Coronary artery (tissue), 2 donors: ENCODE measurements at places on chromosomes 6 and 20.

DNA sequence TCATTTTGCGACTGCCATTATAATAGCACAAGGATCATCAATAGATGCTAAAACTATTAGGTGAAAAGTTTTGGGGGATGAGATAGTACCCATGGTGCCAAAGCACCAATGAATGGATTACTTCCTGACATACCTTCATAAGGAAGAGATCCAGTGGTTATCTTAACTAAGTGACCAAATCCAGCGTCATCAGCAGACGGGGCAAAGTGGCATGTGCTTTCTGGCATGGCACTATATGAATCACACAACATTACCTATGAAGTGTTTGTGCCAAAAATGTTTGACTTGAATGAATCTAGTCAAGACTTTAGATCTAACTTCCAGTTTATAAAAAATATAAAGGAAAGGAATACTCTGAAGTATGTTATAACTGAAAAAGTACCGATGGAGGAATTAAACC lies 10.8 kb downstream of the TRIM26 start:
- DNase-seq = no peak

GRCh38 chr6:154969796-154970195 lies 25.3 kb upstream of the TIAM2 start:
- no peak for DNase-seq

- no peak for DNase-seq
These were observed 151.0 kb upstream of the SMLR1 start for GRCh38 chr6:130676077-130676772.

DNA sequence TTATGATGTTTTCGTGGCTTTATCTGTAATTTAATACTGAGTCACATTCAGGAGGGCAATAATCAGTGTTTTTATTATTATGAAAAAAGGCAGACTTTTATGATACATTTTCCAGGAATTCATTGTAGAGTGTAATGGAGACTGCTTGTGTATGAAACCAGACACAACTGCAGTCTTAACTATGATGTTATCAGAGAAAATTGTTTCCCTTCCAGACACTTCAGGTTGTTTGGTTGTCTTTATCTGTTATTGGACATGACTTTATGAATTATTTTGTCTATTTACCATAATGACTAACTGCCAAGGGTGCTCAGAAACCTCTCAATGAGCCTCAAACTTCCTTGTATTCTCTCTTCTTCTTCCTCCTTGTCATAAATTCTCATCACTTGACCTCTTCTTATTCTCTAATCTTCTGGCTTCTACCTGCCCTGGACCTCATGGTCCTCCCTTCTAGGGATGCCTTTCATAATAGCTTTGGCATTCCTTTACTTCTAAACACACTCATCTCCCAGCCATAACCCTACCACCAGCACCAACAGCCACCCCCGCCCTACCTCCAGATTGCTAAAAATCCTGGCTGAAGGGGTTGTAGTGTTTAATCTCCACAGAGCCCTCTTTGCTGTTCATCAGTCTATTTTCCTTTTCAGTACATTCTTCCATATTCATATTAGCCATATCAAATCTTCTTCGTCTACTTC lies 492.5 kb downstream of the CDKAL1 start:
- DNase-seq = no peak

GRCh38 chr6:3233904-3234303 lies 6.5 kb upstream of the TUBB2B start:
- DNase-seq = no peak

DNA sequence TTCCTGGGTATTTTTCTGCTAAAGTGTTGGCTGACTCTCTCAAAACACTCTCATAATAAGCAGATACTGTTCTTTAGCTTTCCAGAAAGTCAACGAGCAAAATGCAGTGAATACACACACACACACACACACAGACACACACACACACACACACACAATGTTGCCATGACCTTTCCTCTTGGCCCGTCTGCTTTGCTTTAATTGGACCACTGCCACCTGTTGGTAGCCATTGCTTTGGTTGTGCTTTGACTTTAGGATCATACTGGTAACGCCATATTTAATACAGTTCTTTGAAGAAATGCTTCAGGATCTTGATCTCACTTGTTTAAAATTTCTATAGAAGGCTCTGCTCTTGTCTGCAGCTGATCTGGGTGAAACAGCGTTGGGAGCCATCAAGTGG lies 4.4 kb downstream of the FIG4 start:
- DNase-seq = no peak

- DNase-seq = no peak
These were observed 14.5 kb upstream of the WFDC12 start for GRCh38 chr20:45138561-45139300.
